ENCODE measurements at places on chromosomes 6 and 20.

DNA sequence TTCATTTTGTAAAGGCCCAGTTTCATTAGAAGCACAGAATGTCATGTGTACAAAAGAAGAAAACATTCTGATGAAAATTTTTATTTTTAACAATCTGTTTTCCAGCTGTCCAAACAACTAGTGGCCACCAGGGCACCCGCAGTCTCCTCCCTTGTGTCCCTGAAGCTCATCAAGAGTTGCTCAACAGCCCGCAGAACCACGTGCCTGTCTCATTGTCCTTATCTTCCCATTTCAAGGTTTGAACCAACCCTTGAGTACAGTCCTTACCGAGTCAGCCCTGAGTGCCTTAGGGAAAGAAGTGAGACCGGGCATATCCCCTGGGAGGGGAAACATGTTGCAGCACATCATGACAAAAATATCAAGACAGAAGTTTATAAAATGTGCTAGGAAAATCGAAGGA is 15.9 kb upstream of the ZNF133 start:
- no peak for DNase-seq

DNA sequence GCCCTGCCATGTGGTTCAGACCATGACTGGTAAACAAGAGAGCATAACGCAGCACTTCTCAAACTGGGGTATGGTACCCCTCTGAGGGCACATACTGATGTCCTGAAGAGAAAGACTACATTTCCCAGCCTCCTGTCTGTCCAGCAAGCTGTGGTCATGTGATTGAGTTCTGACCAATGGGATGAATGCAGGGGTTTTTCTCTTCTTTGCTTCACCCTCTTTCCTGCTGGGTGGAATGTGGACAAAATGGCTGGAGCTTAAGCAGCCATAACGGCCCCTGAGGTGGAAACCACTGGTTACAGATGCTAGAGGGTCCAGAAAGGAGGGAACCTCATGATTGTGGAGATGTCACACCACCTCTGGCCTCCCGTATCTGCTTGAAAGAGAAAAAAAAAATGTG is 19.4 kb upstream of the KCNB1 start:
- DNase-seq: no peak

- DNase-seq: peak; percentile 81
These were observed at the start of gene CGAS for GRCh38 chr6:73452107-73452461. Gene CGAS, minus strand, starts transcription at chr6:73452297. Its CDS starts 116 bp downstream, at chr6:73452181.

GRCh38 chr6:70684794-70685493 is 17.3 kb downstream of the SMAP1 start:
- DNase-seq: no peak

GRCh38 chr6:111573131-111573883 is 32.4 kb downstream of the TRAF3IP2 start:
- no peak for DNase-seq

GRCh38 chr20:35731862-35732643 is 10.0 kb downstream of the RBM39 start:
- no peak for DNase-seq

- DNase-seq: no peak
These were observed 172.4 kb upstream of the SSTR4 start for GRCh38 chr20:22862671-22863230.

GRCh38 chr20:34110745-34111641 is 1.1 kb downstream of the EIF2S2 start:
- no peak for DNase-seq

GRCh38 chr20:14313341-14314020 is 23.9 kb downstream of the FLRT3 start:
- DNase-seq: no peak

DNA sequence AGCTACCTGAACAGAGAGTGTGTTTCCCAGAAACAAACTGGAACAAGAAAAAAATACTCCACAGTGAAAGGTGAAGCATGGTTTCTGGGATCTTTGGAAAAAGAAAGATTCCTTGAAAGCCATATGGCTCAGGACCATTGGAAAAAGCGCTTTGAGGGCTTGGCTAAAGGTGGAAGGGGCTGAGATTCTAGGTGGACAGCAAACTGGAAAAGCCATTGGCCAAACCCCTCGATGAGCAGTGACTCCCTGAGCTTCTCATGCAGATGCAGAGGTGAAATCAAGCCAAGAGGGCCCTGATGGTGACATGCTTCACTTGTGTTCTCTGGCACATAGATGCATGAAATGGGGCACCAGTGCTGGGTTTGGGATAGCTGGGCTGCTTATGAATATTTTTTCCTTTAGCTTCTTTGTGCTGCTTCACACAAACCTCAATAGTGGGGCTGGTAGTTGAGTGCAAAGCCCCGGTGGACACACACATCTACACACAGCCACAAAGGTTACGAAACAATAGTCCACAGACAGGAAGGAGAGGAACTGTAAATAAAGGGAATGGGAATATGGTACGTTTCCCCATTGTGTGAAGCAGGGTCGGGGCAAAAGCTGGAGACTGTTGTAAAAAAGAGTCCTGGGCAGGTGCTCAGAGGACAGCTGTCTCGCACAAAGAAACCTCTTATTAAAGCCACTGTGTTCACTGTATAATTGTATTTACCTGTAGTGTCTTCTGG is 117.8 kb downstream of the FOXA2 start:
- DNase-seq: no peak

GRCh38 chr6:128932061-128932460 is 49.1 kb downstream of the LAMA2 start:
- no peak for DNase-seq

DNA sequence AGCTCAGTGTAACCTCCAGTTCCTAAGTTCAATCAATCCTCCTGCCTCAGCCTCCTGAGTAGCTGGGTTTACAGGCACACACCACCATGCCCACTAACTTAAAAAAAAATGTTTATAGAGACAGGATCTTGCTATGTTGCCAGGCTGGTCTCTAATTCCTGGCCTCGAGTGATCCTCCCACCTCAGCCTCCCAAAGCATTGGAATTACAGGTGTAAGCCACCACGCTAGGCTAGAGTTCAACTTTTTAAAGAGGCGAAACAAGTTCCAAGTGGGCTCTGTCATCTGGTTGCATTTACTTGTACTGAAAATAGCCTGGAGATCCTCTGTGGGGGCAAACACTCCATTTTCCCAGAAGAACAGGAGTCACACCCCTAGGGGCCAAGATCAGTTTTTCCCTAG is 100.7 kb upstream of the RIPOR2 start:
- no peak for DNase-seq

DNA sequence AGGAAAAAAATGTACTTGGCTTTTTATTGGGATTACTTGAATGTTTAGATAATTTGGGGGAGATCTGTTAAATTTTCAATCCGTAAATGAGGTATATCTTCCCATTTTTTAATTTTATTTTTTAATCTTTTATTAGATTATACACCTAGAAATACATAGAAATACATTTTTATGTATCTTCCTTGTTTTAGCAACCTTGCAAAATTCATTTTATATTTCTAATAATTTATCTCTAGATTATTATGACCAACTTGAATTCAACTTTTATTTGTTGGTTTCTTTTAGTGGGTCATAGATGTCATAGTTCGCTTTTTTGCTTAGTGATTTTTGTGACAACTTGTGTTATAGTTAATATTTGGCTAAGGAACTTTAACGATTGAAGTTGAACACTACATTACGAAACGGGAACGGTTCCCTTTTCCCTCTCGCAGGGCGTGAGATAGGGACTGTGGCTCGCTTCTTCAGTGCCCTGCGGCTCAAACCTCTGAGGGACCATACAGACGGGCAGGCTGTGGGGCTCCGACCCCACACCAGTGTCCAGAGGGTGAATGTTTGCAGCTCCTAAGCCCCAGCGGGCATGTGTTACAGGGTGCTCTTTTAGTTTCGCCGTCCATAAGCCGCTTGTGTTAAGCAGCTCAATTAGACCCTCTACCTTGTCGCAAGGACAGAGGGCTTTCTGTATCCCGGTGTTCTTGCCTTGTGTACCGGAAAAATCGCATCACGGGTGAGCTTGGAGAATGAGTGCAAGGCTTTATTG is 53.8 kb downstream of the PRND start:
- no peak for DNase-seq

DNA sequence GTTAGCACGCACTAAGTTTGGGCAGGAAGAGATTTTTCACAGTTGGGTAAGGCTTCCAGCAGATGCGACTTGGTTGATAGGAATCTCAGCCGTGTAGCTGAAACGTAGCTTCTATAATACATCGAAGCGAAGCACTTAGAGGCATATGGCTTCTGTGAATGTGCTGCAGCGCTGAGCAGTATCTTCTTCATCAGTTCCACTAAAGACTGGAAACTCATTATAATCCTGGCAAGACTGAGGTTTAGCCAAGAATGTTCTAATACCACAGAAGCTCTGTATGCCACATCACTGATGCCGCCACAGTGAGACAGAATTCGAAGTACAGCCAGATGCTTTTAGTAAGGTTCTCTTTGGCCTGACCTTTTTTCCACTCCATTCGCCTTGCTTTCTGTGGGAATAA is 680.2 kb upstream of the AGPAT4 start:
- no peak for DNase-seq

DNA sequence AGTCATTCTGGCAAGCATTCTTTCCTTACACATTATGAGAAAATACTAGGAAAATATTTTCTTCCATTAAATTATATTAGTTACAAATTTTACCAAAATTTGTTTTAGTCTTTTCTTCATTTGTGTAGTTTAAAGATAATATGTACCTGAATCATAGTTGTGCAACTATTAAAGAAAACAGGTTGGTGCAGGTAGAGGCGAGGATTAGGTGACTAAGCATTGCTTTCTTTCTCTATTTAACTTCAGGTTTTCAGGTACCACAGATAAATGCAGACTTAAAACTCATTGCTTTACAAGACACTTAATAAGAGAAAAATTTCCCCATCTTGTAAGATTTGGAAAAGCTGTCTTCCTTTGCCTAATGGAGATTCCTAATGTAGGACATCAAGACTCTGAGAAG is 1175.5 kb upstream of the ADGRB3 start:
- no peak for DNase-seq

GRCh38 chr6:140078561-140079125 is 704.2 kb upstream of the CITED2 start:
- no peak for DNase-seq

- DNase-seq: no peak
These were observed 108.4 kb upstream of the SIM1 start for GRCh38 chr6:100573166-100573565.

DNA sequence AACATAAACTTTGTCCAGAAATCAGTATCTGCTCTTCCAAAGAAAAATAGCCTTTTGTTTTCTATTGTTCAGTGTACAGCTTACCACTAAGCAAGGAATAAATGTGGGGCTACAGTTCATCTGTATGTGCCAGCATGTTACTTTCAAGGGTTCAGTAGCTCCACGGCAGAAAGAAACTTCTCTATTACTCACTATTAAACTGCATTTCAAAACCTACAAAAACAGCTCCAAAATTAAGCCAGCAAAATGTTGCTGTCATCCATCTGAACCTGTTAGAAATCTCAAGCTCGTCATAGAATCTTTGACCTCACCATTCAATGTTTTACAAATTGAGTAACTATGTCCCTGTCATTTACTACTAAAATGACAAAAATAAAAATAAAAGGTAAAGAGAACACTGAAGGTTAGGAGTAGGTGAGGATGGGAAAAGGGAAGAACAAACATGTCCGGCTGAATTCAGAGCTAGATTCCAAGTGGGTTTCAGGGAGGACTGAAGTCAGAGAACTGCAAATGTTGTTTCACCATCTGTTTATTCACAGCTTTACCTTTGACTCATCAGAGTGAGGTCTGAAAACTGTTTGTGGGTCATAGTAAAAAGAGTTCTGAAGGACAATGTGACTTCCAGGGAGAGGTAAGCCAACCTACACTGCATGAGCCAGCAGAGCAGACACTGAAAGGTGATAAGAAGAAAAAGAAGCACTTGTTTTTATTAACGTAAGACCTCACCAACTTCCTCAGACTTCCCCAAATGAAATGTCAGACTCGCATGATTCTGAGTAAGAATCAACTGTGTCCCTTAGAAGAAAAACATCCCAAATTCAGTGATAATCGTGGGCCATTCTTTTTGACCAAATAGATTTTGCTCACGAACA is 62.0 kb downstream of the ATXN1 start:
- DNase-seq: no peak

DNA sequence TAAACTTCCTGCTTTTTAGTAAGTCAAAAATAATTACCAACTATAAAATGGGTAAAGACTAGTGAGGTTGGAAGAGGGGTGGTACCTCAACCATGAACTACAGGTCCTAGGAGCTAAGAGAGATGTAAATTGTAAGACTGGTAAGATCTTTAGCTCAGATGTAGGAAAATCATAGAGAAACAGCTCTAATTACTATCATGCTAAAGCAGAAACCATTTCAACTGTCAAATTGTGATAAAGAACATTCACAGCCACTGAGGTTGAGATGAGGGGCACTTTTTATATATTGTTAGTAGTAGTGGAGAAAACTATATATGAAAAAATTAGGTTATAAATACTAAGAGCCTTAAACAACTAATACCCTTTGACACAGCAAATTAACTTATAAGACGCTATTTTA is 20.0 kb downstream of the CDK19 start:
- no peak for DNase-seq

DNA sequence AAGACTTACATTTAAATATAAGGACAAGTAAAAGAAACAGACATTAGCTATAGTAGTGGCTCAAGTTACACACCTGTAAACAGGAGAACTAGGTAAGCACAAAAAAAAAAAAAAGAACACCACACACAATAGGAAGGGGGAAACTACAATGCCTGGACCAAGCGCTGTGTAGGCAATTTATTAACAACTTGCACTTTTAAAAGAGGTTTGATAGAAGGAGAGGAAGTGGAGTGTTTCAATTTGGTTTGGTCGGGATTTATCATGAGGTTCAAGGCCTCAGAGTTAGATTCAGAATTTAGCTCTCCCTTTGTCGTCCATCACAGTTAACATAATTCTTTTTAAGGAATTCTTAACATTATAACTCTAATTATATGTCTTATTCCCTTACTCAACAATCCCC is 1.1 kb upstream of the USP49 start:
- no peak for DNase-seq

GRCh38 chr6:47132724-47133123 is 90.6 kb upstream of the ADGRF1 start:
- DNase-seq: no peak

DNA sequence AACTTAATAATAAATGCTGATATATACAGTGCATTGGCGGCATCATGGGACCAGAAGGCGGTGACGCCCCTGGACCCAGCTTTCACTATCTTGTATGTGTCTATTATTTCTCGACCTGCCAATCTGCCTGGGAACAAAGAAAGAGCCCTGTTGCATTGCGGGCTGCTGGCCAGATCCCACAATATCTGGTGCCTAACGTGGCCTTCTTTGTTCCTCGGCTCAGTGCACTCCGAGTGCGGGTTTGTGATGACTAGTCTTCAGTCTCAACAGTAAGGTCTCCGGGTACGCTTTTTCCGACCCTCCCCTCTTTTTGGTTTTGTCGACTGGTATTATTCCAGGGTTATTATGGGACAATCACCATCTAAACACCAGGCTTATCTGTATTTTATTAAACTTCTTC is 291.5 kb downstream of the TBC1D32 start:
- DNase-seq: no peak

DNA sequence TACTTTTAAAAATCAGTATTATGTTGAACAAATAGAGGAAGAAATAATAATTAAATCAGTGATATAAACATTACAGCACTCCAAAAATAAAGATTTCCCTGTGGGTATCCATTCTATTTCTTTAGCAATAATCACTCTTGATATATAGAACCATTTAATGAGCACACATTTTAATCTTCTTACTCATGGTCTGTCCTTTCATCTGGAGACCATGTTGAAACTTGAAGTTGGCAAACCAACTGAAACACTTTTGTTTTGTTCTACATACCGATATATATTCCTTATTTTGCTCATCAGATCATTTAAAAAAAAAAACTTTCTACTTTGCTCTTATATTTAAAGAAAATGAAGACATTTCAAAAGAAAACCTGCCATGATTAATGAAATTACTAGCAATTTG is 13.4 kb downstream of the C6orf58 start:
- no peak for DNase-seq

All from activated naive CD8-positive, alpha-beta T cell treated with anti-CD3 and anti-CD28 coated beads, Interleukin-2, amount 10 ng/mL, durations not matched to agents 7 days and 5 days (primary cell).